H4 (cell line): ENCODE measurements at places on chromosomes 11 and 22. TPM values are rescaled to one million over a fixed set of nuclear protein-coding genes. Genes with fewer than 3 reads are reported as not detected.

Gene CCDC81
- 0.08 TPM in 1 of 2 replicates, not detected in the other for total RNA-seq

DNA sequence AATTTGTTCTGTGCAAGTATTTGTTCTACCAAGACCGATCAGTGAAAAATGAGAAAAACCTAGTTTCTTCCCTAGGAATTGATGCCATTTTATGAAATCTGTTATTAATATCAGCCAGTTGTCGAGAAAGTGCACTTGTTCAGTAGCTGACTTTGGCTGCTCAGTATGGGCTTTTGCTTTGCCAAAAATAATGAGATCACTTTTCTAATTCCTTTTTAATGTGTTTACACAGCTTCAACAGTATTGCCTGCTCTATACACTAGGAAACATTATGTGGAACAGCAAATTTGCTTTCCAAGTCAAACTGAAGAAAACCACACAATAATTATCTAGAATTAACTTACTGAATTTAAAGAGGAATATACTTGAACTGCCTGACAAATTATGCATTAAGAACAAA is 34.4 kb downstream of the SCUBE2 start:
- DNase-seq = no peak

GRCh38 chr11:119806064-119806915 is 77.3 kb upstream of the NECTIN1 start:
- DNase-seq = no peak

Gene GPR137
- 20.9 and 23.7 TPM in 2 replicates for total RNA-seq

GRCh38 chr22:39898997-39899396 is 1.9 kb upstream of the GRAP2 start:
- no peak for DNase-seq

DNA sequence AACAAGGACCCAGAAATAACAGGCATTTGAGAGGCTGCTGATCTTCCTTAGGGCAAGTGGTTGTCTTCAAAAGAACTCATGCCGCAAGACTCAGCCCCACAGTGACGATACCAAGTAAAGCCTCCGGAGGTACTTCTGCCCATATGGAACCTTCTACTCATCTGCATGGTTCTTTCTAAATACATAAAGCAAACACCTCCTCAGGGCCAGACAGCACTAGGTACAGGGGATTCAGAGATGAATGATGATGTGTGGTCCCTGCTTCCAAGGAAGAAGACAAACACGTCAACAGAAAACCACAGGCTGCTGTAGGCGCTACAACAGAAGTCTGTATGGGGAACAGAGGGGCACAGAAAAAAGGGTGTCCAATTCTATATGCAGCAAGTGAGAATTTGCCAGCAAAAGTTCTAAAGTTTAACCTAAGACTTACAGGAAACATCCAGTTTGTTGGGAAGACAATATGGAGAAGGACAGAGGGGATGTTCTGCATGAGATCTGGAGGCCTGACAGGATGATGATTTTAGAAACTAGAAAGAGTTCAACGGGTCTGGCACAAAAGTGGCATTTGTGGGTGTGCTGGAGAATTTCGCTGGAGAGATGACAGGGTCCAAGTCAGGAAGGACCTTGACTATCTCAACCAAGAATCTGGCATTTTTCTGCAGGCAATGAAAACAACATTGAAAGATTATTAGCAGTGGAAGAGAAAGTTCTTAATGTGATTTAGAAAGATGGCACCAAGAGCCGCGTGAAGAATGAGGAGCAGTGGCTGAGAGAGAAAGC is 23.7 kb downstream of the JAML start:
- DNase-seq = no peak

DNA sequence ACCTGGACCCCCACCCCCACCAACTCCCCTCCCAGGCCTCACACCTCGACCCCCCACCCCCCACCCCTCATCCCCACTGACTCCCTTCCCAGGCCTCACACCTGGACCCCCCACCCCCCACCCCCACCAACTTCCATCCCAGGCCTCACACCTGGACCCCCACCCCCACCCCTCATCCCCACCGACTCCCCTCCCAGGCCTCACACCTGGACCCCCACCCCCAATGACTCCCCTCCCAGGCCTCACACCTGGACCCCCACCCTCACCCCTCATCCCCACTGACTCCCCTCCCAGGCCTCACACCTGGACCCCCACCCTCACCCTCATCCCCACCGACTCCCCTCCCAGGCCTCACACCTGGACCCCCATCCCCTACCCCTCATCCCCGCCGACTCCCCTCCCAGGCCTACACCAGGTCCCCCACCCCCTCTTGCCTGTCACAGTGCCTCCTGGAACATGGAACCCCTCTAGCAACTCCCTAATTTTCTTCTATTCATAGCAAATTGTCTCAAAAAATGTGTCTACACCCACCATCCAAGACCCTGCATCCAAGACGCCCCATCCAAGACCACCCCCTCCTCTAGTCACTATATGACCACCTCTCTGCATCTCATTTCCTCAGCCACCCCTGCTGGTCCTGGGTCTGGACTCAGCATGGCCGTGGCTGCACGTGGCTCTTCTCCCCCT is 36.9 kb upstream of the BRSK2 start:
- DNase-seq = no peak

Gene C1QTNF4
- not detected in 2 replicates for total RNA-seq

DNA sequence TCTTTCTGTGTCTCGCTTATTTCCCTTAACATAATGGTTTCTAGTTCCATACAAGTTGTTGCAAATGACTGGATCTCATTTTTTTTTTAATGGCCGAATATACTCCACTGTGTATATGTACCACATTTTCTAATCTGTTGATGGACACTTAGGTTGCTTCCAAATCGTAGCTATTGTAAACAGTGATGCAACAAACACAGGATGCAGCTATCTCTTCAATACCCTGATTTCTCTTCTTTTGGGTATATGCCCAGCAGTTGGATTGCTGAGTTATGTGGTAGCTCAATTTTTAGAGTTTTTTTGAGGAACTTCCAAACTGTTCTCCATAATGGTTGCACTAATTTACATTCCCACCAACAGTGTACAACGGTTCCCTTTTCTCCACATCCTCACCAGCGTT is 100.4 kb upstream of the CHORDC1 start:
- DNase-seq = no peak

DNA sequence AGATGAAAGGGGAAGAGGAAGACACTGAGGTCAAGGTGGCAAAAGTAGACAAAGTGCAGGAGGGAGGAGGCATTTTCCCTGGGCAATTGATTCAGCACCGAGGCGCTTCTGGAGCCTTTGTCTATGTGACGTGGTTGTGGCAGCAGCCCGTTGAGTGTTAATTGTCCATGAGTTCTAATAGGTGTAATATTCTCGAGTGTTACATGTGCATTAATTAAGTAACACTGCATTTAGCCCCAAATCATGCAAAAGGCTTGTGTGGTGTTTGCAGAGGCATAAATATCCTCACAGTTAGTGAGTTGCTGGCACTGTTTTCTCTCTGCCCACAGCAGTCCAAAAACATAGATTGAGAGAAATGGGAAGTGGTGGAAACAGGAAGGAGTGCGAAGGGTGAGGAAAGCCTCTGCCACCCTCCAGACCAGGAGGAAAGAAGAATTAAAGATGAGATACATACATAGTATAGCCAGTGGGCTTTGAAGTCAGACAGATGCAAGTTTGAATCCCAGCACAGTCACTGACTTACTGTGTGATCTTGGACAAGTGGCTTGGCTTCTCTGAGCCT is 361.2 kb downstream of the MN1 start:
- no peak for DNase-seq

DNA sequence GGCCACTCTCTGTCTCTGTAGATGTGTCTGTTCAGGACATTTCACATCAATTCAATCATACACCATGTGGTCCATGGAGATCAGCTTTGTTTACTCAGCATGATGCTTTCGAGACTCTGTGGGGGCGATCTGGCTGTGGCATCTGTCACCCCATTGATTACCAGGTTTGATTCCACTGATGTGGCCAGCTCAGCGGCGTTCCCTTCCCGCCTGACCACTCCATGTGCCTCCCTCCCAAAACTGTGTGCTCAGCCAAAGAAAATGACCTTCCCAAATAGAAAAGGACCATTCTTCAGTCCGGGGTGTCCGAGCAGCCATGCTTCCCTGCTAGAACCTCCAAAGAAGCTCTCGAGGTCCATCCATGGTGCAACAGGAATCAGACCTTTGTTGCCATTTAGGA is 89.1 kb downstream of the BRD1 start:
- DNase-seq = no peak

Gene TSGA10IP
- not detected in 2 replicates for total RNA-seq

Gene F2
- total RNA-seq = 0.23 TPM in 1 of 2 replicates, not detected in the other
